Cardiac septum (tissue), 1 donor: ENCODE measurements at places on chromosomes 13 and 19.

GRCh38 chr13:113785051-113786010, 26.3 kb downstream of the TMEM255B start:
- no peak for DNase-seq

DNA sequence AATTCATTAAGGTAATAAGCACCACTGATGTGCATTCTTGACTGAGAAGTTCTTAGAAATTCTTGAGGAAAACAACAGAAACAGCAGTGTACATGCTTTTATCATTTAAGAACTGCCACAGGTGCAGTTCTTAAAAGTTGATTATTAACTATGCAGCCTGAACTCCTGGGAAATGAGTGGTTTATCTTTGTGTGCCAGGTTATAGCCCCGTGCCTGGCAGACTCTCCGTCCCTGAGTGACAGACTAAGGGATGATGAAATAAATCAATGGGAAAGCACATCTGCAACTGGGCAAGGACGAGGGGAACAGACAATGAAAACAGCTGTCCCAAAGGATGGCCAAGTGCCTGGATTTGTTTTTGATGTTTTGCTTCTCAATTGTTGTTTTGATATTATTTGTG, 84.4 kb upstream of the SPATA13 start:
- DNase-seq = no peak

DNA sequence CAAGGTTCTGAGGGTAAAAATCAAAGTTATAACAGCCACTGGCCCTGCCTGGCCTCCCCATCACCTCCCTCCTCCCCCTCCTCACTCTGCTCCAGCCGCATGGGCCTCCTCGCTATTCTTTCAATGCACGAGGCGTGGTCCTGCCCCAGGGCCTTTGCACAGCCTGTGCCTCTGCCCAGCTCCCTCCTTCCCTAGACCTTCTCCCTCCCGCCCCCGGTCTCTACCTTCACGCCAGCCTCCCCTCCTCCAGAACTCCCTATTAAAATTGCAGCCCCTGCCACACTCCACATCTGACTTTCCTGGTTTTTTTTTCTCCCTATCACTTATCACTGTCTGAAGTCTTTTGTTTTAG, 3.3 kb downstream of the RAX2 start:
- DNase-seq = no peak

GRCh38 chr13:85603735-85604134, 195.5 kb downstream of the SLITRK6 start:
- no peak for DNase-seq

DNA sequence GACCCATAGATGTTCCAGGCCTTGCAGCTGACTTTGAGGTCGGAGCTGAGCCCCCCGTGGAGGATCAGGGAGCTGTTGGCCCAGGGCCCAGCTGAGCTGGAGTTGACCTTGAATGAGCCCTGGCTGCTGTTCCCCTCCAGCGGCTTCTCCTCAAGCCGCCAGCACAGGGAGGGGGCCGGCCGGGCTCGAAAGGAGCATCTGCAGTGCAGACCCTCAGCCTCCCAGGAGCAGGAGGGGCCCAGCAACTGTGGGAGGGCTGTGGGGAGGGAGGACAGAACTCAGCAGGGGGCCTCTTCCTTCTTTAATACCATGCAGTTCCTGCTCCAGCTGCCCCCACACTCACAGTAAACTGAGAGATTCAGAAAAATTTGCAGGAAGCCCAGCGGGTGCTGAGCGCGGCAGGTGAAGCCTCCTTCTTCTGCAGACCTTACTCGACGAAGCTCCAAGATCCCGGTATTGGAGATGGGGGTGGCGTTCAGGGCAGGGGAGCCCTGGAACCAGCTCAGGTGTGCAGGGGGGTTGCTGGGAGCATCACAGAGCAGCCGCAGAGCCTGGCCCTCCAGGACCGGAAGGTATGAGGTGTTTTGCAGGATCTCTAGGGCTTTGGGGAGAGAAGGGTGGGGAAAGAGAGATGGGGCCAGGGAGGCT, 2.6 kb downstream of the SIGLEC5 start:
- DNase-seq = no peak

GRCh38 chr13:93925990-93926389, 553.5 kb downstream of the DCT start:
- DNase-seq = no peak

DNA sequence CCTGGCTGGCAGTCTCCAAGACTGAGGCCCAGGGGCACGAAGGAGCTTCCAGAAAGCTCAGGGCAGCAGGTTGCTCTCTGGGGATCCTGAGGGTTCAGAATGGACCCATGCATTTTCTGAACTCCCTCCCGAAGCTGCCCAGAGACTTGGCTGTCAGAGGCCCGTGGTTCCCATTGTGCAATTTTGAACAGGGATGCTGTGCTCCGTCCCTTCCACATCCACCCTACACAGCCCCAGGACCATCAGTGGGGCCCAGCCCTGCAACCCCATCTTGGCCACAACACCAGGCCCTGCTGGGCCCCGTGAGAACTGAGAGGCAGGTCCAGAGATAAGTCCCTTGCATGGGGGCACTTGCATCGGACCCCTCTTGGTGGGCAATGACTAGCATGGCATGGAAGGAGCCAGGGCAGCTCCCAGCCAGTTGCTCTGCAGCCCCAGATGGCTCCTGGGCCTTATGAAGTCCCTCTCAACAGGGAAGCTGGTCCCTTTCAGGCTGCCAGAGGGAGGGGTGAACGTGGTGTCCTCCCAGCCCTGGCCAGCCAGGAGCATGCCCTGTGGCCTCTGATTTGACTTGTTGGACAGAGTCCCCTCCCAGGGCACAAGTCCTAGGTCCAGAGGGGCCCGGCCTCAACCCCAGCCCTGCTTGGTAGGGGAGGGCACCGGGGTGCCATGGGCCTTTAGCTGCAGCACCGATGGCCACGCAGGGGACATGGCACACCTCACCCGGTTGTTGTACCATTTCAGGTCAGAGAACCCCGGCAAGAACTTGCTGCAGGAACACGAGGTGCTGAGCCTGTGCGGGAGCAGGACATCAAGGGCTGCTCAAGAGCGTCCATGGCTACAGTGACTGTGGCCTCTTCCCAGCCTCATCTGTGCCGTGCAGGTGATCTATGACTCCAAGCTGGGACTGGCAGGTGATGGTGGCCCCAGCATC, 17.3 kb upstream of the ZNF14 start:
- no peak for DNase-seq

- no peak for DNase-seq
Observed at GRCh38 chr19:5822181-5822844, 17.2 kb downstream of the FUT6 start.

DNA sequence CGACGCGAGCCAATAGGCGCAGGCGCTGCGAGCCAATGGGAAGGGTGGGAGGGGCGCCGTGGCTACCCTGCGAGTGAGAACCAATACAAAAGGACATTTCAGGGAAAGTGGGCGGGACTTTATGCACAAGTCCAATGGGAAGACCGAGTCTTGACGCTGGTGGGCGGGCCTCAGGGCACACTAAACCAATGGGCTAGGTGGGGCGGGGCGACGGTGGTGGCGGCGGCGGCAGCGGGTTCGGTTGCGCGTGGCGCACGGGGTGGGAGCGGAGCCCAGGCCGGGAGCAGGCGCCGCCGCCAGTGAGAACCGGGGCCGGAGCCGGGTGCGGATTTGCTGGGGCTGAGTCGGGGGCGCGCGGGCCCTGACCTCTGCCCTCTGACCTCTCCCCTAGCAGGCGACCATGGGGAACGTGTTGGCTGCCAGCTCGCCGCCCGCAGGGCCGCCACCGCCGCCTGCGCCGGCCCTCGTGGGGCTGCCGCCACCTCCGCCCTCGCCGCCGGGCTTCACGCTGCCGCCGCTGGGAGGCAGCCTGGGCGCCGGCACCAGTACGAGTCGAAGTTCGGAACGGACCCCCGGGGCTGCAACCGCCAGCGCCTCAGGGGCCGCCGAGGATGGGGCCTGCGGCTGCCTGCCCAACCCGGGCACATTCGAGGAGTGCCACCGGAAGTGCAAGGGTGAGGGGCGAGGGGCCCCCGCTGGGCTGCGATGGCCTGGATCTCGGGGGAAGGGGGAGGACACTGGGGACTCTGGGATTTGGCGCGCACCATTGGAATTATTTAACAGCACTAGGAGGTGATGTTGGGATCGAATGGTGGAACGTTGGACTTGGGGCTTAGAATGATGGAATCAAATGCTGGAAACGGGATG, at the start of gene TOMM40:
TSS of gene TOMM40 (plus strand) at position 239 of the 867 bp plus-strand sequence. CDS start at position 401, 162 bp downstream.
- DNase-seq = no peak

GRCh38 chr13:59635589-59635988, 528.1 kb downstream of the DIAPH3 start:
- DNase-seq = no peak

DNA sequence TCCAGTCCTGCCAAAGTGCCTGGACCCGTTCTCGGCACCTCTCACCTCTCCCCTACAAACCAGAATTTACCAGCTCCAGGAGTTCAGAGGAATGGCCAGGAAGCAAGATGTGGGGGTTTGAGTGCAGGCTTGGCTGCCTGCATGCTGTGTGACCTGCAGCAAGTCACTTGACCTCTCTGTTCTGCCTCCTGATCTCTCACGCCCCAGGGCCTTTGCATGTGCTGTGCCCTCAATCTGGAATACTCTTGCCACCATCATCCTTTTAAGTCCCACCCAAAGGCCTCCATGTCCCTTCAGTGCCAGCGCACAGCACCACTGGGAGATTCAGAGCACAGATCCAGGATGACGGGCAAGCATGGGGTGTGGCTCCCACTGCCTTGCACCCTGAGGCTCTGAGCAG, 43.4 kb downstream of the MYO9B start:
- no peak for DNase-seq

DNA sequence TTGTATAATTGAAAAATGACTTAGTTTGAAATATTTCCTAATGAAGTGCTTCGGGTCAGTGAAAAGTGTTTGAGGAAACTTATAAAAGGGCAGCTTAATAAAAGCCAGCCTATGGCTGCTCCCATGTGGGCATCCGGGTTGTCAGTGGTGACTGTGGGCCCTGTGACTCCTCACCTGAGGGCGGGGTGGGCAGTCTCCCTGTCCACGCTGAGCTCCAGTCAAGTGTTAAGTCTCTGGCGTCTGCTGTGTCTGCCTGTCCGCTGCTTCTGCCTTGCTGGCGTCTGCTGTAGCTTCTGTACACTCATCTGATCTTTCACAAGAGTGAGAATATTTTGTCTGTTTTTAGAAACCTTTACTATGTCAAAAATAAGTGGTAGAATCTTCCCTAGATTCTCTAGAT, 7.1 kb downstream of the LAMP1 start:
- no peak for DNase-seq

DNA sequence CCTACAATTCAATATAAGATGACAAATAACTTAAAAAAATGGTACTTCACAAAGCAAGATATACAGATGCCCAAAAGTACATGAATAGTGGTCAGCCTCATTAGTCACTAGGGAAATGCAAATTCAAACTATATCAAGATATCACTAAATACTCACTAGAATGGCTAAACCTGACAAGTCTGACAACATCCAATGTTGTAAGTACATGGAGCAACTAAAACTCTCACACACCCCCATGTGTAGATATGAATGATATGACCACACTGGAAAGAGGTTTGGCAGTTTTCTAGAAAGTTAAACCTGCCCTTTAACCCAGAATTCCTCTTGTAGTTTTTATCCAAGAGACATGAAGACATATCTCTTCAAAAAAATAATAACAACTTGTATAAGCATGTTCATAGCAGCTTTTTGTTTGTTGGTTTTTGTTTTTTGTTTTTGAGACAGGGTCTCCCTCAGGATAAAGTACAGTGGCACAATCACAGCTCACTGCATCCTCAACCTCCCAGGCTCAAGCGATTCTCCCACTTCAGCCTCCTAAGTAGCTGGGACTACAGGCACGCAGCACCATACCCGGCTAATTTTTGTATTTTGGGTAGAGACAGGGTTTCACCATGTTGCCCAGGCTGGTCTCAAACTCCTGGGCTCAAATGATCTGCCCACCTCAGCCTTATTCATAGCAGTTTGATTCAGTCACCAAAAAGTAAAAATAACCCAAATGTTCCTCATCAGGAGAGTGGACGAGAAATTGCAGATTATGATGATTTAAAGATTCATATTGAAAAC, 55.1 kb downstream of the RFX2 start:
- no peak for DNase-seq

DNA sequence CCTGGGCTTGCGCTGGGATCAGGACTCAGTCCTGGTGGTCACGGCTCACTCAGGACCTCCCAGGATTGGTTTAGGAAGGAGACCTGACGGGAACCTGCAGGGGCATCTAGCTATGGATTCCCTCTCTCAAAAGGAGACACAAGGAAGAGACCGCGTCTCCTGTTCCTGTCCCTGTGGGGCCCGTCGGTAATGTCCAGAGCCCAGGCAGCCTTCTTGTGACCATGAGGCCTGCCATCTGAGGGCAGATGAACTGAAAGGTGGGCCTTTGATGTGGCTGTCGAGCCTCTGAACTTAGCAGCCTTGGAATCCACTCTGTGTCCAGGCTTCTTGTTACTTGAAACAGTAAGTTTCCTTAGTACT, 31.5 kb upstream of the MIER2 start:
- no peak for DNase-seq

- no peak for DNase-seq
Observed at GRCh38 chr13:36480726-36481427, 48.6 kb downstream of the CCNA1 start.

DNA sequence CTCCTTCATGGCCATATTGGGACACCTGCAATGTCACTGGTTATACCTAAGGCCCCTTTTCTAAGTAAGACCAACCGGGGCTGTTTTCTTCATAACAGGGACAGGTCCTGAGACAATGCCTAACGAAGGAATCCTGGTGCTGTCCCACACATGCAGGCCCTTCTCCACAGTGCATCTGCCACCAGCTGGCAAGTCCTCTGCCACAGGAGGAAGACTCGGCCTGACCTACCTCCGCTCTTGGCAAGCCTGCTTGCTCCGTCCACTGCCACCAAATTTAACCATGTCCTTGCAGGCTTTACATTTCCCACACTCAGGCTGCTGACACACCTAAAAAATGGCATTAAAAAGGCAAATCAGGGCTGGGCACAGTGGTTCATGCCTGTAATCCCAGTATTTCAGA, 31.8 kb upstream of the EIF3G start:
- DNase-seq = no peak

DNA sequence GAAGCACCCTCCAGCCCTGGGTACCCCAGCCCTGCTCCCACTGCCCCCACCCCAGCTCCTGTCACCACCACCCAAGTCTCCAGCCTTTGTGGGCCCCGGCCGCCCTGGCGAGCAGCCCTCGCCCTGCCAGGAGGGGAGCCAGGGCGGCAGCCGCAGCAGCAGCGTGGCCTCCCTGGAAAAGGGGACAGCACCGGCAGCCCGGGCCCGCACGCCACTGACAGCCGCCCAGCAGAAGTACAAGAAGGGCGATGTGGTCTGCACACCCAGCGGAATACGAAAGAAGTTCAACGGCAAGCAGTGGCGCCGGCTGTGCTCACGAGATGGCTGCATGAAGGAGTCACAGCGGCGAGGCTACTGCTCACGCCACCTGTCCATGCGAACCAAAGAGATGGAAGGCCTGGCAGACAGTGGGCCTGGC, 3.9 kb downstream of the CIC start:
- no peak for DNase-seq

DNA sequence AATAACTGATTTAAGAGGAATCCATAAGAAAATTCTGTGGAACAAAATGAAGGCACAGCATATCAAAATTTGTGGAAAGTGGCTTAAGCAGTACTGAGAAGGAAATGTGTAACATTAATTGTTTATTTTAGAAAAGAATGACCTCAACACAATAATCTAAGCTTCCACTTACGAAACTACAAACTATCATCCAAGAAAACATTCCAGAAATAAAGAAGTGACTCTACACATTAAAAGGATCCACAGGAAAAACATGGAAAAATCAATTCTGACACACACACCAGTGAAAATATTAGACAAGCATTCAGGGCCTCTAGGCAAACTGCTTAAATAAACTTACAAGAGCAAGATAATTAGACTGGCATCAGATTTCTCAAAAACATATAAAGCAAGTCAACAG, 14.0 kb downstream of the EXOSC8 start:
- DNase-seq = no peak

GRCh38 chr13:50152224-50152623, 137.0 kb downstream of the KCNRG start:
- no peak for DNase-seq

- no peak for DNase-seq
Observed at GRCh38 chr13:39729156-39729555, 73.7 kb downstream of the COG6 start.
